ENCODE measurements at places on chromosomes 4 and X.

DNA sequence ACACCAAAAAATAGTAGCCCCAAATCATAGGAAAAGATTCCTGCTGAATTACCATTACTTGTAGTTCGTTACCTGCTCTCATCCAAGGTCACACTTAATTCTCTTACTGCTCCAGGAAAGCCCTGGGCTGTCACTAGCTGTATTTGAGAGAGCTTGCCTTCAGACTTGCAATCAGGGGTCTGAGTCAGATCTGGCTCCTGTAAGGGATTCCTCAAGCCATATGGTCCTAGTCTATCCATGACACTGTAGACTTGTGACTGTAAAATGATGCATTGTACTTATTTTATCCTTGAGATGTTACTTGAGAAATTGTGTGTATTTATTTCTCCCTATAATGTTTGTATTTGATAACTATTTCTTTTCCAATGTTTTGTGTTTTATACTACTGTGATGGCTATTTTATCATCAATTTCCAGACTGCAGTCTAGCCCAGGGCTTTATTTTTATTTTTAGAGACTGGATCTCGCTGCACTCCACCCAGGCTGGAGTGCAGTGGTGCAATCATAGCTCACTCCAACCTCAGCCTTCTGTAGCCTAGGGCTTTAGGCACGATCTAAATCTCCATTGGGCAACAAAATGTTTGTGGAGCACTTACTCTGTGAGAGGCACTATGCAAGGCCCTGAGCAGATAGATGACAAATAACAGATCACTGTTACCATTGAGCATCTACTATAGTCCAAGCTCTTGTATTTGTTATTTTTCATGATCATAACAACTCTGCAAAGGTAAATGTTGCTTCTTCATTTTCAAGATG lies 24.2 kb downstream of the ERVMER34-1 start:
- H3K4me3 ChIP-seq: no peak overlapping the region
- H3K4me1 ChIP-seq: peaks cover 2% of the 10 kb centered on the region
- no peaks in the 10 kb centered on the region for H3K36me3 ChIP-seq
- no peak for DNase-seq
- H3K27ac ChIP-seq: no peak overlapping the region

DNA sequence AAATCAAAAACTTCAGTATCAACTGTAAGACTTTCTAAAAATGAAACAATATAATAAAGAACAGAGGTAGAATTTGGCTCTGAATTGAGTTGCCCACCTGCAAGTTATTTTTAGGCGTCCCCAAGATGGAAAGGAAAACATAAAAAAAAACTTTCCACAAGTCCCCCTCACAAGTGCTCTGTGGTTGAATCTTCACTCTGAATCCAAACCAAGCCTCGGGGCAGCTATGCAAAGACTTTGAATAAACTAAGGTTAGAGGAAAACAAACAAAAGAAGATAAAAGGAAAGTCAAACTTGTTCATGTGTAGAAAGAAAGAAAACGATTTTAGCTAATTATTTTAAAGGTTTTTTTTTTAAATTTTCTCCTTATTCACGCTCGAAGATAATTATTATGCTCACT lies 372.4 kb upstream of the SLIT2 start:
- no peaks in the 10 kb centered on the region for H3K36me3 ChIP-seq
- no peak overlapping the region for H3K27ac ChIP-seq
- H3K4me3 ChIP-seq: no peak overlapping the region

GRCh38 chr4:7043284-7044136 lies at the start of gene TADA2B:
TADA2B (plus strand) TSS chr4:7043372; CDS start chr4:7043580, 208 bp downstream.
- H3K4me1 ChIP-seq: peaks cover 24% of the 10 kb centered on the region
- H3K27ac ChIP-seq: no peak within 1 kb of the TSS
- DNase-seq: no peak
- no peaks in the 10 kb centered on the region for H3K27me3 ChIP-seq

- H3K27ac ChIP-seq: peak overlapping the region; percentile 56
- DNase-seq: peak; percentile 18
- H3K36me3 ChIP-seq: no peaks in the 10 kb centered on the region
- no peak overlapping the region for H3K4me3 ChIP-seq
- H3K4me1 ChIP-seq: peaks cover 2% of the 10 kb centered on the region
These were observed 18.0 kb downstream of the HDAC8 start for GRCh38 chrX:72554448-72555140.

- H3K27me3 ChIP-seq: no peaks in the 10 kb centered on the region
- H3K4me1 ChIP-seq: peaks cover 9% of the 10 kb centered on the region
- no peaks in the 10 kb centered on the region for H3K36me3 ChIP-seq
- no peak overlapping the region for H3K27ac ChIP-seq
- no peak for DNase-seq
- no peak overlapping the region for H3K4me3 ChIP-seq
These were observed 73.6 kb upstream of the DHX15 start for GRCh38 chr4:24657768-24658617.

- no peak for DNase-seq
- no peaks in the 10 kb centered on the region for H3K36me3 ChIP-seq
- no peaks in the 10 kb centered on the region for H3K4me1 ChIP-seq
- no peak overlapping the region for H3K4me3 ChIP-seq
These were observed 9.3 kb upstream of the NAT8L start for GRCh38 chr4:2049811-2050210.

DNA sequence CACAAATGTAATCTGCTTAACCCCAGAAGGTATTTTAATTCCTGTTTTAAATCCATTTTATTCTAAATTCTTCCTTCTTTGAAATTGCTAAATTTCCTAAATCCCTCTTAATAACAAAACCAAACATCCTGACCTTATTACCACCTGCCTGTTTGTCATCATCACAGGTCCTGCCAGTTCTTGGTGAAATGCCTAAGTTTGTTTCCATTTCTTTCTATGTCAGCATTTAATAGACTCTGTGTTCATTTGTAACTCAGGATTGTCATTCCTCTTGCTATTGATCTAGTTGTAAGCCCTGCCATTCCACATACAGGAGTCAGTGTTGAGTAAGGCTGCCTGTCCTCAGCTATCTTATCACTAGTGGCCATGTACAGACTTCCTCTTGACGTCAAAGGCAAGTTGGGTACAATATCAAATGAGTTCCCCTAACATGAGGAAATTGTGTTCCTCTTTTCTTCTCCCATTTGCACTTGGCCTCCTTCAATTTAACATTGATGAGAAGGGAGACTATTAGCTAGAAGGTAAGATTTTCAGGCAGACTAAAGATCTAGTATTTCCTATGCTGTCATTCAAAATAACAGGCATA lies 440.1 kb downstream of the AFF2 start:
- DNase-seq: no peak
- H3K27me3 ChIP-seq: peaks cover 1% of the 10 kb centered on the region
- no peaks in the 10 kb centered on the region for H3K4me1 ChIP-seq
- no peak overlapping the region for H3K27ac ChIP-seq

DNA sequence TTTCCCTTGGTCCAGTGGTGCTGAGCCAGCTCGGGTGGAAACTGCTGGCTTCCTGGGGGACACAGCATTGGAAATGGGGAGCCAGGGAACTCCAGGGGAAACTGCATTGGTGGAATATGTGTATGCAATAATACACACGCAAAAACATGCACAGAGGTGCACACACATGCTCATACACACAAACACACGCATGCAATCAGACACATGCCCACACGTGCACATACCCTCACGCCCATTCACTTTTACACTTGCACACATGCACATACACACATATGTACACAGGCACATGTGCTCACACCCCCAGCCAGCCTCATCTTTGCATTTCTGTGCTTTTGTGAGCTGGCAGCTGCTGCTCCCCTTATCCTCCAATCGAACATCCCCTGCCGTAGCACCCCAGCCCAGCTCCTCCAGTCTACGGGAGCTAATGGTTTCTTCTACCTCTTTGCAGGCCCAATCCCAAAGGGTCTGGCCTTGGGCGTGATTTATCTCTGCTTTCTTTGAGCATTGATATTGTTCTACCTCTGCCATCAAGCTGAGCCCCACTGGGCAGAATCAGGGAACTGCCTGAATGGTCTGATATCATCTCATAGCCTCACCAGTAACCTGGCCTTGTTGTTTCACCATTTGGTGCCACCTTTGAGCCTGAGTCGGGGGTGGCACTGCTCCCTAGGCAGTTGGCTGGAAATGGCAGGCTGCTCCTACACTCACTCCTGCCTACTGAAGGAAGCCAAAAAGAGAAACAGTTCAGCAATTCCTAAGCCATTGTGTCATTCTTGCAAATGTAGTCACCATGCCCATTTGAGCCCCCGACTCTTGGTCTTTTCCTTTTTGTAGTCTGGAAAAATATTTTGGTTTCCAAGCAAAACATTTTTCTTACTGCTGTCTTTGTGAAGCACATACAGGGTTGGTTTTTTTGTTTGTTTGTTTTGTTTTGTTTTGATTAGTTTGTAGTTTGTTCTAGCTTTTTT lies 104.4 kb upstream of the MAMLD1 start:
- DNase-seq: no peak
- no peak overlapping the region for H3K4me3 ChIP-seq
- H3K27me3 ChIP-seq: peaks cover 33% of the 10 kb centered on the region
- no peak overlapping the region for H3K27ac ChIP-seq
- H3K36me3 ChIP-seq: no peaks in the 10 kb centered on the region

DNA sequence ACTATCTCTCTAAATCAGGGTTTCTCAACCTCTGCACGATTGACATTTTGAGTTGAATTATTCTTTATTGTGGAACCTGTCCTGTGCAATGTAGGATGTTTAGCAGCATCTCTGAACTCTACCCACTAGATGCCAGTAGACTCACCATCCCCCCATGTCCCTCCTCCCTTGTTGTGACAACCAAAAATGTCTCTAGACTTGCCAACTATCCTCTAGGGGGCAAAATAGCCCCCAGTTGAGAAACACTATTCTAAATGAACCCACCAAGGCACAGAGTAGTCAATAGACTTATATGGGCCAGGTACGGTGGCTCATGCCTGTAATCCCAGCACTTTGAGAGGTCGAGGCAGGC lies 49.1 kb upstream of the GAB1 start:
- no peaks in the 10 kb centered on the region for H3K27me3 ChIP-seq
- no peak overlapping the region for H3K4me3 ChIP-seq
- no peak overlapping the region for H3K27ac ChIP-seq
- no peaks in the 10 kb centered on the region for H3K36me3 ChIP-seq
- H3K4me1 ChIP-seq: peaks cover 4% of the 10 kb centered on the region

DNA sequence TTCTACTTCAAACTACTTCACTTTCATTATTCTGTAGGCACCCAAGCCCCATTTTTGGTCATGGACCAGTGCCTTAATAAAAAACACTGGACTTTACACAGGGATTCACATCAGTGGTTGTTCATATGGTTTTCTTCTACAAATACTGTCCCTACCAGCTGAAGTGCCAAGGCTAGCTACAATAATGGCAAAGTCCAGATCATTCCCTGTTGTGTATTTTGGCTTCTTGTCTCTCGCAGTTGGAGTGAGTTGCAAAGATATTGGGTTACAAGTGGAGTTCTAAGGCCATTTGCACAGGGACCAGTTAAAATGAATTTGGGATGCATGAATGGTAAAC lies 16.7 kb upstream of the ANKRD17 start:
- no peak for DNase-seq
- no peak overlapping the region for H3K4me3 ChIP-seq
- H3K4me1 ChIP-seq: no peaks in the 10 kb centered on the region
- H3K36me3 ChIP-seq: no peaks in the 10 kb centered on the region
- no peaks in the 10 kb centered on the region for H3K27me3 ChIP-seq
- no peak overlapping the region for H3K27ac ChIP-seq

DNA sequence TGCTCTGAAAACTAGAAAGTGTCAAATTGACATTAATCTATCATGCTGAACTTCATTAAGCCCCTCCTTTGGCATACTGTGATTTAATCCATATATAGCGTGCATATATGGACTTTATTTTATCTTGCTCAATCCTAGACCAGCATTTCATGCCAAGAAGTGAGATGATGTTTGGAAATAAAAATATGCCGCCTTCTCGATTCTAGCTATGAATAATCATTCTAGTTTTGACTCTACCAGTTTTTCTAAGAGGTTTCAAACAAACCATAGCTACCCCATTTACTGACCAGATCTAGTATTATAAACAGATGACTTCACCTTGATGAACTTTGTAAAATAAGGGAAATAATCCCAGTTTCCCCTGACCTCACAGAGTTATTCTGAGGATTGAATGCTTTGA lies 95.0 kb downstream of the ARX start:
- H3K27ac ChIP-seq: no peak overlapping the region
- H3K4me3 ChIP-seq: no peak overlapping the region
- DNase-seq: no peak
- H3K27me3 ChIP-seq: no peaks in the 10 kb centered on the region

- no peaks in the 10 kb centered on the region for H3K4me1 ChIP-seq
- no peak overlapping the region for H3K4me3 ChIP-seq
- no peaks in the 10 kb centered on the region for H3K36me3 ChIP-seq
- no peak for DNase-seq
These were observed 407.1 kb downstream of the IL15 start for GRCh38 chr4:142043509-142043908.

DNA sequence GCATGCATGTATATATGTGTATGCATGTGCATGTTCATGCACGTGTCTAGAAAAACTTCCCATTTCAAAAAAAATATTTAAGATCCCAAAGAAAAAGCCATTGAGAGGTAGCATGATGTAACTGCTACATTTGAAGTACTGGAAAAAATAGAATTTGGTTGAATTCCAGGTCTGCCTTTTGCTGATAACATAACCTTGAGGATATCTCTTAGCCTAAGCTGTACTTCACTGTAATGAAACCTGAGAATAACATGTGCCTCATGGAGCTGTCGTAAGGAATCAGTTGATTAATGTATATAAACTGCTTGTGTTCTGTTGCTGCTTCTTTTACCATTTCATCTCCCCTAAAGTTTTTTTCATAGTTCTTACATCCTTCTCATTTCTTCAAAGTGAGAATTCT lies 351.8 kb downstream of the GRIA2 start:
- H3K36me3 ChIP-seq: no peaks in the 10 kb centered on the region
- no peak overlapping the region for H3K27ac ChIP-seq
- H3K4me1 ChIP-seq: no peaks in the 10 kb centered on the region

GRCh38 chr4:172055046-172055445 lies 241.8 kb downstream of the GALNTL6 start:
- no peaks in the 10 kb centered on the region for H3K36me3 ChIP-seq
- no peaks in the 10 kb centered on the region for H3K27me3 ChIP-seq
- H3K4me1 ChIP-seq: no peaks in the 10 kb centered on the region
- no peak for DNase-seq
- no peak overlapping the region for H3K27ac ChIP-seq
- H3K4me3 ChIP-seq: no peak overlapping the region

- no peaks in the 10 kb centered on the region for H3K27me3 ChIP-seq
- DNase-seq: no peak
- H3K4me3 ChIP-seq: no peak overlapping the region
These were observed 16.9 kb downstream of the CYBB start for GRCh38 chrX:37796805-37797204.

- peak overlapping the region; percentile 59 for H3K4me3 ChIP-seq
- DNase-seq: no peak
- H3K27me3 ChIP-seq: peaks cover 5% of the 10 kb centered on the region
- peaks cover 13% of the 10 kb centered on the region for H3K36me3 ChIP-seq
- H3K4me1 ChIP-seq: peaks cover 19% of the 10 kb centered on the region
- H3K27ac ChIP-seq: no peak overlapping the region
These were observed 1.0 kb downstream of the SCD5 start for GRCh38 chr4:82797405-82798111.
